ENCODE measurements at places on chromosomes 1 and 21.

- no peak for DNase-seq
These were observed 150.8 kb upstream of the C1orf105 start for GRCh38 chr1:172269644-172270043.

DNA sequence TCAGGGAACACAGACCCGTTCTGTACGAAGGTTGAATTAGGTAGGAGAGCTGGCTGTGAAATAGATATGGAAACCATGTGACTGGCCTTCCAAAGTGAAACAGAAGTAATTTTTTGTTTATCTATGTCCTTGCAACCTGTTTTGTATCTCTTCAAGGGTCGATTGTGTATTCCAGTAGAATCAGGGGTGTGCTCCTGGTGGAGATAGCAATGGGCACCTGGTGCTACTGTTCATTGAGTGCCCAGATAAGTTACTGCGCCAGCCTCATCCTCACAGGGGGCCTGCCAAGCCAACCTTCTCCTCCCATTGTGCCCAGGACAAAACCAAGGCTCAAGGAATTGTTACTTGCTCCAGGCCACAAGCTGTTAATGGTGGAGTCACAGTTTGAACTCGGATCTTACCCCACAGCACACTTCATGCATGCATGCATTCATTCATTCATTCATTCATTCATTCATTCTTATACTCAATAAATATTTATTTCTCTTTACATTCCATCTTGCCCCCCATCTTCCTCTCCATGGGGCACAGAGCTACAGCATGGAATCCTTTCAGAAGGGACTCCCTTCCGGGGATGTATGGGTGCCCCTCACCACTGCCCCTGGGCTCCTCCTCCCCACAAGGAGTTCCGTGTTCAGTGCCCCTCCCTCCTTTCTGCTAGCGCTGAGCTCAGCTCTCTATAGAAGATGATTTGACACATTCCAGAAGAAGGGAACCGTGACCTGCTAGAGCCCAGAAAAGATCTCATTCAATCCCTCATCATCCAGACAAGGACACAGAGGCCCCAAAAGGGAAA is 24.0 kb downstream of the ADORA1 start:
- no peak for DNase-seq

DNA sequence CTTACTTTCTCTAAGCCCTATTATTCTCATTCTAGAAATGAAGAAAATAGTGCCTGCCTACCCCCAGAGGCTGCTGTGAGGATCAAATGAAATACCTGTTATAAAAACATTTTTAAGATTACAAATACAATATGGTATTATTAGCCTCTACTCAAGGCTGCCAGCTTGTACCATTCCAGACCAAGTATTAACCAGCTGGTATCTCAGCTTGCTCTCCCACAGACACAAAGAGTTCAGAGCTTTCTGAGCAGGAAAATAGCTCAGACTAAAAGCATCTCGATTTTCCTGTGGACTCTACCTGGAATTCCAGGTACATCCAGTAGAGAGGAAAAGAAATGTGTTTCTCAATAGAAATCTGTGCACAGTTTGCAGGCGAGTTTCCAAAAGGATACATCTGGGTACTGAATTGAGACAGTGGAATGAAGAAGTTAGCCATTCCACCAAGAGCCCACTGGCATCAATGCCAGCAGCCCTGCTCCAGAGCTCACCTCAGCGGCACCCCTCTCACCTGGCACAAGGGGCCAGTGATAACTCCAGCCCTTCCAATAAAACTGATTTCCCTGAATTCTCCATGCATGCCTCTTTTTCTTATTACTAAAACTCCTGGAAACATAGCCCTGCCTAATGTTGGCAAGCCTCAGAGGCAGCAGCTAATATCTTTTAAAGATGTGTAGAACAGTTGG is 31.0 kb downstream of the TGFBR3 start:
- DNase-seq: no peak

GRCh38 chr21:33151941-33152731 is 77.6 kb upstream of the IFNAR2 start:
- DNase-seq: no peak

DNA sequence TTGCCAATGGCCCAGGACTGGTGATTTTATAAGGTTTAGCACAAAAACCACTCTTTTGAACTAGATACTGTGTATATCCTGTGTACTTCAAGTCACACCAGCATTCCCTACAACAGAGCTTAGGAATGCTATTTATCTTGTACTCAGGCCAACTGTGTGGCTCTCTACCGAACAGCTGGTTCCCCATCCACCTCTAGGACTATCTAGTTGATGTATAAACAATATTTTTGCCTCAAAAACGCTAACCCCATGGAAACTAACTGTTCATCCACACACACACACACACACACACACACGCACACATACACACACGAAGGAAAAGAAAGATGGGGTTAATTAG is 28.7 kb upstream of the SLC45A3 start:
- peak; percentile 54 for DNase-seq

- DNase-seq: no peak
These were observed 175.6 kb downstream of the SIPA1L2 start for GRCh38 chr1:232454227-232454886.

DNA sequence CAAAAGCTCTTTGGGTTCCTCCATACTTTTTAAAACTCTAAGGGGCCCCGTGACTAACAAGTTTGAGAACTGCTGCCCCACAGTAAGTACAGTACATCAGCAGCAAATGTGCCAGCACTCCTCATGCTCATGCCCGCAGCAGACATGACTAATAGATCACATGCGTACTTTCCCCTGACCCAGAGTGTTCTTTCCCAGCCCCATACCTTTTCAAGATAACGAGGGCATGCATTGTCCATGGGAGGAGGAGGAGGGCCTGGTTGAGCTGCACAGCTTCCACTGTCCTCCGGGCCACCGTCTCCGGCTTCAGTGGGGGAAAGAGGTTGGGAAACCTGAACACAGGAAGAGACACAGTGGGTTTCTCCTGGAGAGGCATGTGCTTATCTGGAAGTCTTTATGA is 45.5 kb downstream of the DHRS3 start:
- no peak for DNase-seq

DNA sequence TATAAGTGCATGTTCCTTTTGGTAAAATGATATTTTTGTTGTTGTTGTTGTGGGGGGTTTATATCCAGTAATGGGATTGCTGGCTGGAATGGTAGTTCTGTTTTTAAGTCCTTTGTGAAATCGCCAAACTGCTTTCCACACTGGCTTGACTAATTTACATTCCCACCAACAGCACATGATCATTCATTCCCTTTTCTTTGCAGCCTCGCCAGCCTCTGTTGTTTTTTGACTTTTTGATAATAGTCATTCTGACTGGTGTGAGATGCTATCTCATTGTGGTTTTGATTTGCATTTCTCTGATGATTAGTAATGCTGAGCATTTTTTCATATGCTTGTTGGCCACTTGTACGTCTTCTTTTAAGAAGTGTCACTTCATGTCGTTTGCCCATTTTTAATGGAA is 188.5 kb upstream of the CHRM3 start:
- no peak for DNase-seq

DNA sequence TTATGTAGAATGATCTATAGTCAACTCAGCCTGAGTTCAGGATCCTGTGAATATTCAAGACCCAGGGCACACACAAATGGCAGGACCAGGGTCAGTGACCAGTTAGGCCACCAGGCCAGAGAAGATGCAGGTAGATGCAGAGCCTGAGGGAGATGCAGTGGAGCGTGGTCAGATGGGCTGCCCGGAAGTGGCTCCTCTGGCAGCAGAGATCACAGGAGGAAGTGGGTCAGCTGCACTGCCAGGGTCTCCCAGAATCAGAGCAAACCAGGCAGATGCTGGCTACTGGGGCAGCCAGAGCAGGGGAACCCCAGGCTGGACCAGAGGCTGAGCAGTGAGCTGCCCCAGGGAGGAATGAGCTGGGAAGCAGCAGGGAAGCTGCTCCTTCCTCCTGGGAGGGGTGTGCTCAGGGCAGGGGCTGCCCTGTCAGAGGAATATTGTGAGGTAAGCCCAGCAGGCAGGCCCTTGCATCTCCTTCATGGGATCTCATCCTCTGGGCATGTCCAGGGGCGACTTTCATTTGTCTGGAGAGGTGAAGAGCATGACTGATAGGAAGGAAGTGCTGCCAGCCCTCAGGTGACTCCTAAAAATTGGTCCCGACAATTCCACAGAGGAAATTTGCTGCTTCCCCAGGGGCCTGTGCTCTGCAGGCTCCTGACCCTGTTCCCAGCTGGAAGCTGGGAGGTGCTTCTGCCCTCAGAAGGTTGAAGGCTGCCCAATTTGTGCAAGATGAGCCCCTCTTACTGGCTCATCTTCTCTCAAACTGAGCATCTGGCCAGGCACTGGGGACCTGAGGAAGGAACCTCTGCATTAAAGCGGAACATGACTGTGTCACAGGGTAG is 49.3 kb downstream of the STUM start:
- no peak for DNase-seq

DNA sequence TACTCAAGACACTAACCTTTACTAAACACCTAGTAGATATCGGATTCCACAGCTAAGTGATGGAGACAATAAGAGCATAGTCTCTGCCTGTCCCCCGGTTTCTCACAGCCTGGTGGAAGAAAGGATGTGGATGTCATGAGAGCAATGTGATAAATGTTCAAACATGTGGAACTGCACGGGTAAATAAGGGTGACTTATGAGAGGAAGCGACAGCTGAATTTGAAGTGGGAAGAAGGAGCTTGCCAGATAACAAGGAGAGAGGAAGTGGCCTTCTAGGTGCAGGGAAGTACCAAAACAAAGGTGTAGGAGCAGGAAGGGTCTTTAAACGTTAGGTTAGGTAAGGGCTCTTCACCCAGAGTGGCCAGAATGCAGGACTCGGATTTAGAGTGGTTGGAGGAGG is 178.6 kb upstream of the NRIP1 start:
- no peak for DNase-seq

DNA sequence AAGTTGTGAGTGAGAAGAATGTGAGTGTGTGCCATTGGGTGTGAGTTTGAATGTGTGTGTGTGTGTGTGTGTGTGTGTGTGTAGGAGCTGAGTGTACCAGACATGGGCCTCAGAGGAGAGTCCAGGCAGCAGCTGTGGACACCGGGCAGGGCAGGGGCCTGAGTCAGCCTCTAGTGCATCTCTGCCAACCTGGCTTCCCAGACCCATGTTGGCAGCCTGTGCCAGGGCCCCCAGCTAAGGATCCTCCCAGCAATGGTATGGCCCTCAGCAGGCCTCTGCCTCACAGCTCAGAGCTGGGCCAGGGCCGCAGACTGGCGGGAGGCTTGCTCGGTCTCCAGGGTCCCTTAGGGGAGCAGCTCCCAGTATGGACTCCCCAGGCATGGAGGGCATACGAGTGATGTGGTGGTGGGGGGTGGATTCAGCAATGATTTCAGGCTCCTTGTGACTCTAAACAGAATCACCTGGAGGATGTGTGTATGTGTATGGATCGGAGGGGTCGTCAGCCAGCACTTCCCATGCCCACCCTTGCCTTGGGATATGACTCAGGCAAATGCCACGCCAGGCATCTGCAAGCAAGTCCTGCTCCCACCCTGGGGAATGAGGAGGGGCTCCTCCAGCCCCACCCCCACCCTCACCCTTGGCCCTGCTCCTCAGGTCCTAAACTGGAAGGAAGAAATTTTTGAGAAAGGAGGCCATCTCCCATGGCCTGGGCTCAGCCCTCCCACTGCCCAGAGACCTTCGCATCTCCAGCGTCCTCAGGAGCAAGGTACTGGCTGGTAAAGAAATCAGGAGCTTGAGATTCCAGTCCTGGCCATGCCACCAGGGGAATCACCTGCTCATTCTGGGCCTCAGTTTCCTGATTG is 1.8 kb upstream of the FOXO6 start:
- peak; percentile 59 for DNase-seq

DNA sequence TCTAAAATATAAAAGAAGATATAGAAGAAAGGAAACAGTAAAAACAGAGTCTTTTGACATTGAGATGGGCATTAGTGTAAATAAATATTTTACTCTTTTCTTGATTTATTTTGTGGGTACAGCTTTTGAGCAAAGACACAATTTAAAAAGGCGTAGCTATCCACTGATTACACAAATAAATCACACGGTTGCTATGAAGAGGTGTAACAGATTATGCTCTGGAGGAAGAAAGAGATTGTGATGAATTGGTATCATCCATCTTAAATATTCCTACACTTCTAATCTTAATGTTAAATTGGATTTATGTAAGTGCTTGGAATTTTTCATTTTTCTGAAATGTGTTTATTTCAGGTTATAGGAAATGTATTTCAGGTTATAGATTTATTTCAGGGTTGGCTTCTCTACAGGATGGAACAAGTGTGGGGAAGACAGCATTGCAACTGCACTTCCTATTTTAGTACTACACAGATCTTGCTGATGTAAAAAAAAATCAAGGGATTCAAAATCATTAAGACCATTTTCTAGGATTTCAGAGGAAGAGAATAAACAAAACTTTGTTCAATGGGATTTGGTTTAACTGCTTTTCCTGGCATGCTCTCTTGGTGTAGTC is 15.3 kb downstream of the XCL1 start:
- no peak for DNase-seq

DNA sequence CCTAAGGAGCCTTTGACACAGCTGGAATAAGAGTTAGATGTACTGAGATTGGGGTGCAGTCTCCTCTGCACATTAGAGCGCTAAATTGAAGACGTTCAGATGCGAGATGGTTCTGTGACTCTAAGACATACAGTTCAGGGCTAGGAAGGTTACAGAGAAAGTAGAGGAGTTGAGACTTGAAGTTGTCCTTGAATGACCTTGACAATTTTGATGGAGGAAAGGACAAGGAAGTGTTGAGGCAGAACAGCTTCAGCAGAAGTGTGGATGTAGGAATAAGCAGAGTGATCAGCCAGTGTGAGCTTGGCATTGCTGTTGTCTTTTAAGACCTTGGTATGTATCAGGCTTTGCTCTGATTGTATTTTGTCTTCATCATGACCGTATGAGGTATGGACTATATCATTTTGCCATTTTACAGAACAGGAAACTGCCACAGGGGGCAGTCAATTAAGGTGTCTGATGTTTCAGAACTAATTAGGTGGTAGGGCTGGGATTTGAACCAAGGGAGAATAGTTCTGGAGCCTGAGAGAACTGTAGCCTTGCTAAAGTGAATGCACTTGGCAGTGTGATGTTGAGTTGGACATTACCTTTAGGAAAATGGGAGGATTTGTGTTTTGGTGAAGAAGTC is 9.2 kb downstream of the TTF2 start:
- DNase-seq: no peak

DNA sequence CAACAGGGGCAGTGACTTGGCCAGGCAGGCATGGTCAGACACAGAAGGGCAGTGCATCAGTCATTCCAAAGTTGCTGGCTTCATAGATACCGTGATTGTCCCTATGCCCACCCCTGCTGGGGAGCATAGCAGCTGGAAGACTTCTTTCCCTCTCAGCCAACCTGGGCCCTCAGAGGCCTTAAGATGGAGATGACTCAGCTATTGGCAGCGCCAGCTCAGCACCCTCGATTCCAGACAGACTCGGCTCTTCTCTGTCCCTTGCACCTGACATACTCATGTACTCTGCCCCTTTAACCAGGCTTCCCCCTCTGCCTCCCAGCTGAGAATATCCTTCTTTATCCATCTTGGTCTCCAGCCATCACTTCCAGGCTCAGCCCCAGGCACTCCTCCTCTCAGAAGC is 16.8 kb downstream of the SLAMF8 start:
- no peak for DNase-seq

DNA sequence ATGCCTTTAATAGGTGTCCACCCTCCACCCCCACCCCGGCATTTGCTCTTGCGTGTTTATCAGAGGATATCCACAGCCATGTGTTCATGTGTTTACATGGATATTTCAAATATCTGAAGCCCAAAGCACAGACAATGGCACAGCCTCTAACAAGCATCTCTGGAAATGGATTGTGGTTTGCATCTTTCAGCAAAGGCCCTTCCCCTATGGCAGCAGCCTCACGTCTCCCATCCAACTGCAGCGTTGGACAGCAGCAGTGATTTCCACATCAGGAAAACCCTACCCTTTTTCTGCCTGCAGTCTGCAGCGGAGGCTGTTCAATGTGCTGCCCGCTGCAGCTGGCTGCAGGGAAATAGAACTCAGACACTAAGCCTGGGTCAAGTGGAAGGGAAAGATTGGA is 1.6 kb downstream of the RASSF5 start:
- peak; percentile 66 for DNase-seq

GRCh38 chr1:41783189-41783639 is 135.5 kb downstream of the HIVEP3 start:
- peak; percentile 86 for DNase-seq

Measured in AG08395 (cell line).